ENCODE measurements at places on chromosomes 3 and 15.

DNA sequence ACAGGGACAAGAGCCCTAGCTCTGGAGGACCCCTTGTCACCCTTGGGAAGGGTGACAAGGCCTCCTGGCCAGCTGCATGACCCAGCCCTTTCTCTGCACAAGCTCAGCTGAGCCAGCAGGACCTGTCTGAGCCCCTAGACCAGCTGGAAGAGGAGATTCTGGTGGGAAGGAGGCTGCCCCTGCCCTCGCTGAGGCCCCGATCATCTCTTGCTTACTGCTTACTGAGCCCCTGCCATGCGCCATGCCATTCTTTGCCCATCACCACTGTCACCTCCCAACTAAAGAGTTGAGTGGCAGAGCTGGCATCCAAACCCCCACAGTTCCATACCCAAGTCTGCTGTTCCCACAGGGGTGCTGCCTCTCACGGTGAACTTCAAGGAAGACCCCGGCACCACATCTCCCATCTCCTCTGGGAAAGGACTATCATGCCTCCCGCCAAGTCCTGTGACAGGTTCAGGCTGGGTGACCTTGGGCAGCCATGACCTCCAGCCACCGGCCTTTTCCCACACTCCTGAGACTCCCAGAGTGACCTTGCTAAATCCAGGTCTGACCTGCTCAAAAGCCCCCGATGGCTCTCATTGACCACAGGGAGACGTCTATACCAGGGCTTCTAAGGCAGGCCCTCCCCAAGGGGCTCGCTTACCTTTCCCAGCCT lies 34.0 kb downstream of the ACSBG1 start:
- no peak for DNase-seq

DNA sequence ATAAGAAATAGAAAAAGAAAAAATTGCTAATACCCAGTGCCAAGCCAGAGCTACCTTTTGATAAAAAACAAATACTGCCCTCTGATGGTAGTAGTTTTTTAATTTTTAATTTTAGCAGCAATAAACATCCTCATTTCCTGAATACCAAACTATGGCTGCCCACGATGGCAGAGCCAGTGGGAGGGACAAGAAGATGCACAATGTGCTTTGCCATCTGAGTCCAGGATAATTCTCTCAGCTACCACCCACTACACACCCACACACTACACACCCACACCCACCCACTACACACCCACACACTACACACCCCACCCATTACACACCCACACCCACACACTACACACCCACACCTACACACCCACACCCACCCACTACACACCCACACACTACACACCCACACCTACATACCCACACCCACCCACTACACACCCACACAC lies 17.8 kb downstream of the CEP19 start:
- DNase-seq: no peak

- DNase-seq: no peak
These were observed 92.6 kb downstream of the ALDH1A2 start for GRCh38 chr15:57972864-57973263.

- DNase-seq: no peak
These were observed 11.7 kb upstream of the CD47 start for GRCh38 chr3:108102420-108103039.

- DNase-seq: no peak
These were observed 41.0 kb upstream of the SLC25A26 start for GRCh38 chr3:66179793-66180192.

DNA sequence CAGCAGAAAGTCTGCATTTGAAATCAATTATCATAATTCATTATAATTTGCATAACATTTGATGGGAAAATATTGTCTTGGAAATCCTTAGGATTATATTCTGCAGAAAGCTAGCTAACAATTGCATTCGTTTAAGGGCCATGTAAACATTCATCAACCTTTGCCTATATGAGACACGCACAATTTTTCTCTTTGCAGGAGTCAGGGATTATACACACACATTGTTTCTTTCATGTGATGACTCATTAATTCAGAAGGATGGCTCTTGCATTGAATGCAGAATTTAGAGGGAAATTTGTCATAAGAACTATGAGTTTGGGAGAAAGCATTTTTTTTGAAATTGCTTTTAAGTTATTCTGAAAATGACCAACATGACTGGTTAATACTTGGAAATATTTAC lies 844.7 kb downstream of the DIPK2A start:
- no peak for DNase-seq

DNA sequence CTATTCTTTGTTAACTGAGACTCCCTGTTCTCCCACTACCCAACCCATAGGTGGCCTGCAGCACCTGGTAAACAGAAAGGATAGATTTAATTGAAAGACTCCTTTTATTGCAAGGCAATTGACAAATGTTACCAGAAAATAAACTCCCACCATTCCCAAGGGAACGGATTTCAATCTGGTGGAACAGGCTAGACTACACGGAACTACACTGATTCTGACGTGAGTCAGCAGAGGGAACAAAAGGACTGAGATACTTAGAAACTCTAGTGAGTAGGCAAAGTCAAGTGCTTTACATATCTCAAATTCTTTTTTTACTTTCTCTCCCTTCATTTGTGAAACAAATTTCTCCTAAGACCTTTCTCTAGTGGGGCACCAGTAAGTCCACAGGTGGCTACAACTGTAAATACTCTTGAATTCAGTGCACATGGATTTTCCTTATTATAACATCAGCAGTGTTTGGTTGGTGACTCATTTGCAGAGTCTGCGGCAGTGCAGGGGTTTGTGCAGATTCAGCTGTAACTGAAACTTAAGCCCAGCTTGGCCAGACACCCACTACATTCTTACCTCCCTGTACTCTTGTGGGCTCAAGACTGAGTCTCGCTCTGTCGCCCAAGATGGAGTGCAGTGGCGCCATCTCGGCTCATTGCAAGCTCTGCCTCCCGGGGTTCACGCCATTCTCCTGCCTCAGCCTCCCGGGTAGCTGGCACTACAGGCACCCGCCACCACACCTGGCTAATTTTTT lies 34.3 kb upstream of the PLSCR2 start:
- DNase-seq: no peak

DNA sequence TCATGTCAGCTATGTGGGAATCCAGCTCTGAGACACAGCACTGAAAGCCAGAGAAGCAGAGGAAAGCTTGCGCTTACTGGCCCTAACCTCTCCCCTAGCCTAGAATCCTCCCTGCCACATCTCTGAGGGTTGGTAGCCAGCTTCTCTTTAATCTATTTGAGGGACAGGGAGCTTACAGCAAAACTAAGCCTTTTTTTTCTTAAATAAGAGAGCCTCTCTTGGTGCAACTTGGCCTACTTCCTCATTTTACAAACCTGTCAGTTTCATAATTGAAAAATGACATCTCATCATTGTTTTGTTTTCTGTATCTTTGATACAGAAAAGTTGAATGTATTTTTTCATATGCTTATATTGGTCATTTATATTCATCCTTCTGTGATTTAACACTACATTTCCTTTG lies 193.9 kb downstream of the ZNF621 start:
- DNase-seq: no peak

- DNase-seq: peak; percentile 73
These were observed 2.5 kb downstream of the EFCC1 start for GRCh38 chr3:129003578-129004112.

DNA sequence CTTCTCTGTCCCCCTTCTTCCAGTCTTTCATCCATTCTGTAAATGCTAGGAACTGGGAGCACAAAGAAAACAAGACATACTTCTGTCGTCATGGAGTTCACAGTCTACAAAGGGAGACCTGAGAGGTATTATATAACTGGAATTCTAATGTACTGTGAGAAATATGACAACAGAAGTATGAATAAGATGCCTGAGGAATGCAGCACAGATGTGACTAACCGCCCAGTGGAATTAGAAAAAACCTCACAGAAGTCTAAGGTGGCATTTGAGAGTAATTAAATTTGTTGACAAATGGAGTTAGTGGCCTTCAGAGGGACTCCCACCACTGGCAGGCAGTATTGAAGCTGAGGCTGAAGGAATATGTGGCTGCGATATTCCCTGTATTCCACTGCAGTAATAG lies 168.5 kb upstream of the FAM3D start:
- no peak for DNase-seq

GRCh38 chr3:157059661-157060060 lies 100.3 kb downstream of the CCNL1 start:
- DNase-seq: no peak

DNA sequence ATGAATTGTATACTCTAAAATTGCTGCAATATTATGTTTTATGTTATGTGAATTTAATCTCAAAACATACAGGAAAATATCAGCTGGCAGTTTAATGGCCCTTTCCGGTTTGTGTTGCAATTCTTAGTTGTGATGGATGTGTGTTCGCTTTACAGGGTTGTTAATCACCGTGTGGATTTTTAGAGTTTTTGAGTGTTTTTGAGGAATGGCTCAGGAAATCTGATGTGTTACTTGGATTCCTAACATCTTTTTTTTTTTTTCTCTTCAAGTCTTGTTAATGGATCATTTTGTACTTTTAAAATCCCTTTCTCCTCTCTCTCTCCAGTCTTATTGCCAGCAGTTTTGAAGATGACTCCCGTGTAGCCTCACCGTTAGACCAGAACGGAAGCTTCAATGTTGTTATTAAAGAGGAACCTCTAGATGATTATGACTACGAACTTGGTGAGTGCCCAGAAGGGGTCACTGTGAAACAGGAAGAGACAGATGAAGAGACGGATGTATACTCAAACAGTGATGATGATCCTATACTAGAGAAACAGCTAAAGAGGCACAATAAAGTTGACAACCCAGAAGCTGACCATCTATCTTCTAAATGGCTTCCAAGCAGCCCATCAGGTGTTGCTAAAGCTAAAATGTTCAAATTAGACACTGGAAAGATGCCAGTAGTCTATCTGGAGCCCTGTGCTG lies 35.7 kb downstream of the MGA start:
- no peak for DNase-seq

DNA sequence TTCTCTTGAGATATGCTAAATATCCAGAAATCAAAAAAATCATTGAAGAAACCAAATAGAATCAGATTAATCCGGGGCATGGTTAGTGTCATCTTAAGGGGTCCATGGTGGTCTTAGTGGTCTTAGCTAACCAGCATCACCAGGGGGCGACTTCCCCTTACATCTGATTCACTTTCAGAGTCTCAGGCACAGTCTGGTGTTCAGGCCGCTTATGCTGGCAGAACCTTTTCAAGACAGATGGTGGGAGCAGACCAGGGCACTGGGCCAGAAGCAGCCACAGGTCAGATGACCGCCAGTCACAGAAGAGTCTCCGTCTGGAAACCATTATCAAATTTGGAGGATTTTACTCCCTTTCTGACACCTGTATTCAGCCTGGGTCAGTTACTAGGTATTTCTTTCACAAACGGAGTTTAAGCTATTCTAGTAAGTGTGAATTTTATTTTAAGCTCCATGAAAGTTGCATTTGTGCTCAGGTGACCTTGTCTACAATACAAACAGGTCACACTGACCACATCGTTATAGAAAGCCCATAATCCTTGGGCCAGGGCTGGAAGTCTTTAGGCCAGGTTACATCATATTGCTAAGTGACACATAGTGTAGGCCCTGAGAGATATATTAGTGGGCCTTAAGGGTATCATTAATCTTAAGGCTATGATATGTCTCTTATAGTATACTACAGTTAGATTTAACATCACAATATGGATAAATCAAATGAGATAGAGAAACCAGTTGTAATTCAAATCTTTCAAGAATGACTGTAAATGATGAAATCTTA lies 365.5 kb downstream of the GBE1 start:
- DNase-seq: no peak

DNA sequence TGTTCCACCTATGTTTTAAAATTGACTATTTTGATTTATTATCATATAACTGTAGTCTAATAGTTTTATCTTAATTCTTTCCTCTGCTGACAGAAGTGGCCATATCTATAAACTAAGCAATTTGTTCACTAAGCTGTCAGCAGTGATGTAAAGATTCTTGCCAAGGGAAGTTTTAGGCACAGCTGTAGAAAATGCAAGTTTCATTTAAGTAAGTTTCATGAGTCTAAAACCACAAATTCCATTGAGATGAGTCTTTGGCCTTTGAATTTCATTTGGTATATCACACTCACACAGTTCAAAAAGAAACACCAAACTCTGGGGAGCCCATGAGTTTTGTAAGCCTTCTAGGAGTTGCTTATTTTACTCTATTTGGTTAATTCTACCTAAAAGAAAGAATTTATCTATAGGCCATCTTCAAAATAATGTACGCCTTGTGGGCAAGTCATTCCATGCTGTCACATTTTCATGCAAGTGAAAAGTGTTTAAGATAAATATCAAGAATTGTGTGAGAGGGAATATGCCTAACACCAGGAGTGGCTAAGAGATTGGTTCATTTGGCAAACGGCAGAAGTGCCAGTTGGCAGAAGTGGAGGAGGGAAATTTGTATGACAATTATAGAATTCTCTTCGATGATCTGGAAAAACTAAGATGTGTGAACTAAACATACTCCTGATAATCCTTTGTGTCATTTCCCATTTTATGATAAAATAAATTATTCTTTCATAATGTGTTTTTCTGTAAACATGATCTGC lies 292.9 kb downstream of the ZIC4 start:
- no peak for DNase-seq

- DNase-seq: peak; percentile 48
These were observed 3.0 kb downstream of the PLA1A start for GRCh38 chr3:119600732-119601131.

- no peak for DNase-seq
These were observed 272.8 kb upstream of the TTC14 start for GRCh38 chr3:180329187-180329586.

GRCh38 chr3:177212756-177213155 lies 15.5 kb upstream of the TBL1XR1 start:
- DNase-seq: no peak

DNA sequence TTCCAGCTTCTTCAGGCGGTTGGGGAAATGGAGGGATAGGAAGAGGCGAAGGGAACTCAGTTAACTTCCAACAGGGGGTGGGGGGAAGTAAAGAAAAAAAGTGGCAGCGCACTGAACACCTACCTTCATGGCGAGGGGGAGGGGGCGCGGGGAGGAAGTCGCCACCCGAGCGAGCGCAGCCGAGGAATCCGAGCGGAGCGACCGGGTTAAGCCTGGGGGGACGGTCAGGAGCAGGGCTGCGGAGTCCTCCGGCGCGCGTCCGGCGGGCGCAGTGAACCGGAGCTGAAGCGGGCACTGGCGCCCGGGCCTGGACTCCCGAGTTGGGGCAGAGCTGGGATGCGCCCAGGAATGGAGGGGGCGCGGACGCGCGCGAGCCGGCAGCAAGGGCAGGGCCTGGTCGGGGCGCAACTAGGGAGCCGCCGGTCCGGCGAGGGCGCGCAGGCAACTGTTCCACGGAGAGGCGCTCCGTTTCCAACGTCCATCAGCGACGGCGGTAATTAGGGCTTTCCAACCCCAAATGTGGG lies at the start of gene WNT5A:
TSS of gene WNT5A (minus strand) at position 450 of the 524 bp plus-strand sequence. CDS start at position 129, 321 bp downstream.
- peak; percentile 40 for DNase-seq

GRCh38 chr3:84637272-84637671 lies 321.5 kb upstream of the CADM2 start:
- no peak for DNase-seq

DNA sequence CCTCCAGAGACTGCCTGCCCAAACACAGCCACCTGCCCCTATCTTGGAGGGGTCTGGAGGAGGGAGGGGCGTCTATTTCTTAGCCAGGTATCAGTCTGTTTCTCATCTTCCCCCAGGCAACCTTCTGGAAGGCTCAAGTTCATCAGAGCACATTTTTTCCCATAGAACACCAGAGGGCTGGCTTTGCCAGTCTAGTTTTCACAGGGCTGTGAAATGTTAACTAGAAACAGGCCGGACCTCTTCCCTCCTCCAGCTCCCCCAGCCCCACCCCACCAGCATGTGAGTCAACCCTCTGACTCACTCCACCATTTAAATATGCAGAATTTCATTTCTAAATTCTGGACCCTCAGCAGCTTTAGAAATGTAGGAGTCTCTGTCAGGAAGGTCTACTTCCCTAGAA lies 66.9 kb downstream of the SLCO2A1 start:
- DNase-seq: no peak

GRCh38 chr15:86935841-86936240 lies 856.2 kb downstream of the AGBL1 start:
- no peak for DNase-seq

All from activated naive CD8-positive, alpha-beta T cell treated with anti-CD3 and anti-CD28 coated beads, Interleukin-2, amount 10 ng/mL, durations not matched to agents 7 days and 5 days (primary cell).